ENCODE measurements at places on chromosomes 4 and X. TPM values are rescaled to one million over a fixed set of nuclear protein-coding genes. Genes with fewer than 3 reads are reported as not detected.

DNA sequence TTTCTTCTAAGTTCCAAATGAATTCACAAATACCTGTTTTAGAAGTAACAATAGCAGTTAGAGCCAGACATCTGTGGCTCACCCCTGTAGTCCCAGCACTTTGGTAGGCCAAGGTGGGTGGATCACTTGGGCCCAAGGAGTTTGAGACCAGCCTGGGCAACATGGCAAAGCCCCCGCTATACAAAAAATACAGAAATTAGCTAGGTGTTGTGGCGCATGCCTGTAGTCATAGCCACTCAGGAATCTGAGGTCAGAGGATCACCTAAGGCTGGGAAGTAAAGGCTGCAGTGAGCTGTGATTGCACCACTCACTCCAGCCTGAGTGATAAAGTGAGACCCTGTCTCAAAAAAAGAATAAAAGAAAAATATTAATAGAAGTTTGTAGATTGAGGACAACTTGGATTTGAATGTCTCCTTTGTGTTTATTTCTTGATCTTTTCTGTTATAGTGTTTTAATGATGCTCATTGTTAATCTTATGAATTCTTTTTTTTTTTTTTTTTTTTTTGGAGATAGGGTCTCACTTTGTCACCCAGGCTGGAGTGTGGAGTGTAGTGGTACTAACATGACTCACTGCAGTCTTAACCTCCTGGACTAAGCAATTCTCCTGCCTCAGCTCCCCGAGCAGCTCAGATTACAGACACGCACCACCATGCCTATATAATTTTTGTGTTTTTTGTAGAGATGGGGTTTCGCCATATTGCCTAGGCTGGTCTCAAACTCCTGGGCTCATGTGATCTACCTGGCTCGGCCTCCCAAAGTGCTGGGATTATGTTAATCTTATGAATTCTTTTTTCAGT is 30.7 kb upstream of the RAPGEF2 start:
- no peaks in the 10 kb centered on the region for H3K27me3 ChIP-seq
- H3K4me1 ChIP-seq, result no peaks in the 10 kb centered on the region

- no peak overlapping the region for H3K27ac ChIP-seq
- H3K4me1 ChIP-seq, result no peaks in the 10 kb centered on the region
- H3K27me3 ChIP-seq, result no peaks in the 10 kb centered on the region
- H3K36me3 ChIP-seq, result no peaks in the 10 kb centered on the region
Measured at GRCh38 chrX:117538178-117539089, 578.2 kb downstream of the KLHL13 start.

DNA sequence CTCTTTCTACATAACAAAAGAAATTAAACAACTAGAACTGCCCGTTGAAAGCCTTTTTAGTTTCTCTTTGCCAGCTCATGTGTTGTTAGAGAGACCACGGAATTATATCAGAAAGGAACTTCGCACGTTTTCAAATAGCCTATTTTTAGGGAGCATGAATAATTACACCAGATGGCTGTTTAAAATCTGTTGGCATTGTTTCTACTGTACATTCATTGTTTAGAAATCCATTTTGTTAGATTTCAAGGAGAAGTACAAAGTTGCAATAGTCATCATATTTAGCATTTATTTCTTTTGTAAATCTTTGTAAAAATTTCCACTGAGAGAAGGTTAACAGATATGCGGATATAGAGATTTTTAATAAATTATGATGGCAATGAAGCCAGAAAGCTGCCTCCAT is 403.0 kb upstream of the HS3ST1 start:
- H3K27me3 ChIP-seq, result no peaks in the 10 kb centered on the region
- no peak overlapping the region for H3K4me3 ChIP-seq
- H3K36me3 ChIP-seq, result no peaks in the 10 kb centered on the region
- no peak for DNase-seq
- H3K4me1 ChIP-seq, result no peaks in the 10 kb centered on the region

DNA sequence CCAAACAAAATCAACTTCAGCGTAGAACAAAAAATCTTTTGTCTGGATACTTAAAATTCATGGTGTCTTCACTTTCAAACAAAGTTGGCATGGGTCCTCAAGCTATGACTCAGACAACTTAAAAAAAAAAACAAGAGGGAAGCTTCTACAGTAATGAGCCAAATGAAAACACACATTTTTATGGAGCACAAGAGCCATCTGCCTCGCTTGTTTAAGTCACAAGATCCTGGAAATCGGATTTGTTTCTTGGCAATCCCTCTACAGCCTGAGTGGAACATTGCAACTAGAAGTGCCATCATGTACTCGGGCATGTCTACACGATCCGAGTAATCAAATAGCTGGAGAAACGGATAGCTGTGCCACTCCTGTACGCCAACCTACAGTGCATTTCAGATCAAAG is 22.6 kb downstream of the LAMP2 start:
- H3K36me3 ChIP-seq, result peaks cover 3% of the 10 kb centered on the region
- no peaks in the 10 kb centered on the region for H3K27me3 ChIP-seq
- peak; percentile 30 for DNase-seq
- no peak overlapping the region for H3K27ac ChIP-seq
- peaks cover 3% of the 10 kb centered on the region for H3K4me1 ChIP-seq

GRCh38 chr4:82754513-82755165 is 44.0 kb downstream of the SCD5 start:
- peaks cover 50% of the 10 kb centered on the region for H3K4me1 ChIP-seq
- H3K4me3 ChIP-seq, result no peak overlapping the region
- no peak overlapping the region for H3K27ac ChIP-seq
- H3K27me3 ChIP-seq, result no peaks in the 10 kb centered on the region
- H3K36me3 ChIP-seq, result no peaks in the 10 kb centered on the region

GRCh38 chr4:80006935-80007744 is 65.9 kb downstream of the ANTXR2 start:
- H3K27ac ChIP-seq, result no peak overlapping the region
- no peaks in the 10 kb centered on the region for H3K27me3 ChIP-seq
- DNase-seq, result no peak
- H3K4me1 ChIP-seq, result peaks cover 35% of the 10 kb centered on the region

- H3K36me3 ChIP-seq, result no peaks in the 10 kb centered on the region
- H3K27me3 ChIP-seq, result peaks cover 61% of the 10 kb centered on the region
- H3K27ac ChIP-seq, result no peak overlapping the region
- peak; percentile 16 for DNase-seq
- no peaks in the 10 kb centered on the region for H3K4me1 ChIP-seq
Measured at GRCh38 chrX:153878969-153879653, 6.9 kb downstream of the L1CAM start.

DNA sequence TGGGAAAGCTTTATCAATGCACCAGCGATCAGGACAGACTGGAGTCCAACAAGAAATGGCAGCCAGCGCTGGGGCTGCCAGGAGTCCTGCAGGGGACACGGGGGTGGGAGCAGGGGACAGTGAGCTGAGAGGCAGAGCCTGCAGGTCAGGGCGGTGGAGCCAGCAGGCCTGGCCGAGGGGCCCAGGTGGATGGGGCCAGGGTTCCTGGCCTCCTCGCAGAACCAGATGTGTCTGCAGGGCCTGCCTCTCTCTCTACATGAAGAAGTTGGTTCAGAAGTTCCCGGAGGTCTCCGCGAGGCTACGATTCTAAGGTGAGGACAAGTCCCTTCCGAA is 63.6 kb downstream of the CPZ start:
- no peaks in the 10 kb centered on the region for H3K4me1 ChIP-seq
- H3K4me3 ChIP-seq, result no peak overlapping the region

DNA sequence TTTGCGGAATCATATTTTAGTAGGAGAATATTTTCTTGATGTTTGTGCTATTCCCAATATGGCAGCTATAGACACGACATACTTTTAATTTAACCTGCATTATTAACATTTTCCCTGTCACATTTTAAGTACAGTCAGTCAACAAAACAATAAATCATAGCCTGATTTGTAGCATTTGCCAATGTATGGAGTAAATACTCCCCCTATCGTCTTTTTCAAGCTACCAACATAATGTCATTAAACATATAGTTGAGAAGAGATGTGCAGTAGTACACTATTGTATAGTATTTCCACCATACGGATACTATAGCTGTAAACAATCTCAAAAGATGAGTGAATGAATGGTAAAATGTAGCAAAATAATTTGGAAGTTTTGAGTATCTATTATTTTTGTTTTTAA is 303.7 kb upstream of the MAGEB2 start:
- no peak overlapping the region for H3K4me3 ChIP-seq
- H3K4me1 ChIP-seq, result no peaks in the 10 kb centered on the region
- H3K27ac ChIP-seq, result no peak overlapping the region
- DNase-seq, result no peak

- peak; percentile 22 for DNase-seq
- H3K4me1 ChIP-seq, result peaks cover 3% of the 10 kb centered on the region
- no peaks in the 10 kb centered on the region for H3K36me3 ChIP-seq
- peaks cover 10% of the 10 kb centered on the region for H3K27me3 ChIP-seq
- H3K4me3 ChIP-seq, result no peak overlapping the region
Measured at GRCh38 chrX:72079607-72080006, 52.1 kb downstream of the RTL5 start.

DNA sequence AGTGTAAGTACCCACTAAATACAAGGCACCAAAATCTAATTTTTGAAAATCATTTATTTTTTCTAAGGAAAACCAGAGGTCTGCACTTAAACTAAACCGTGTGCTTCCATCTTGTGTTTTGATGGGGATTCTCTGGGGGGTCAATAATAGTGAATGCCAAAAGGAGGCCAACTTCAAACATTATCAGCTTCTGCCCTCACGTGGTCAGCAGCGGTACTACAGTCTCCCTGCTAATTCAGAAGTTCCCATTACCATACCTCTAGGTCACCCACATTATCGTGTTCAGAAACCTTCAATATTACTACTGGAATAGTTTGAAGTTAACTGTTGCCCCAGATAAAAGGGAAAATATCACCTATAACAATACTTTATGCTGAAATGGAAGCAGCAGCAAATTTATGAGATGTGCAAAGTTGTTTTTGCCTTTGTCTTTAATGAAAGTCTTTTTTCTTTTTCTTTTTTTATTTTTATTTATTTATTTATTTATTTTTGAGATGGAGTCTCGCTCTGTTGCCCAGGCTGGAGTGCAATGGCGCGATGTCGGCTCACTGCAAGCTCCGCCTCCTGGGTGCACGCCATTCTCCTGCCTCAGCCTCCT is 17.3 kb downstream of the CTPS2 start:
- no peak overlapping the region for H3K27ac ChIP-seq
- H3K4me1 ChIP-seq, result no peaks in the 10 kb centered on the region
- H3K36me3 ChIP-seq, result no peaks in the 10 kb centered on the region
- peak; percentile 46 for DNase-seq

DNA sequence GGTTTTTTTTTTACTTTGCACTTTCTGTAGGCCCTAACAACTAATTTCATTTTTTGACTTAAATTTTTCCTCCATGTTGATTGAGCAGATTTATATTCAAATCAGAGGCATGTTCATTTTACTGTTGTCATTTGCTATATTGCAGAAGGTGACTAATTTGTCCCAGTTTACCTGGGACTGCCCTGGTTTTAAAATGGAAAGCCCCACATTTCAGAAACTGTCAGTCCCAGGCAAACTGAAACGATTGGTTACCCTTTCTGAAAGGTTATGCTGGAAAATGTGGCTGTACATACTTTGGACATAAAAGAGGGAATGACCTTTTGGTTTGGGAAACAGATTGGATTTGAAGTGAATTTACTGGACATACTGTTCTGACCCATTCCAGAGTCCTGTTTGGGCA is 160.0 kb downstream of the SPCS3 start:
- no peaks in the 10 kb centered on the region for H3K36me3 ChIP-seq
- H3K4me3 ChIP-seq, result no peak overlapping the region
- no peaks in the 10 kb centered on the region for H3K27me3 ChIP-seq

DNA sequence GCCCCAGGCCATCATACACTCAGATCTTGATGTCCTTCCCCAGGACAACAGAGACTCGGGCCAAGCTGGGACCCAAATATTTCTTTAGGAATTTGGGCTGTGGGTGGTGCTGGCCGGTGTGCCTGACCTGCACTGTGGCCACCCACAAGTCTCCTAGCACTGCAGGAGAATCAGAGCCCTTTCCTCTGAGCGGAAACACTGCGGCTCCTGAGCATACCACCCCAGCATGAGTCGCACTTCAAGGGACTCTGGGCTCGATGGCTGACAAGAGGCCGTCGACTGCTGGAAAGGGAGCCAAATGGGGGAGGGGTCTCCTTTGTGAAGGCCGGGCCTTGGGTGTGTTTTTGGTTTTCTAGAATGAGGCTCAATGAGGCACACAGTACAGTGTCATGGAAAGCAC is 13.0 kb upstream of the IRAK1 start:
- H3K27me3 ChIP-seq, result peaks cover 10% of the 10 kb centered on the region
- DNase-seq, result no peak
- peaks cover 25% of the 10 kb centered on the region for H3K36me3 ChIP-seq
- H3K4me3 ChIP-seq, result no peak overlapping the region
- H3K4me1 ChIP-seq, result peaks cover 11% of the 10 kb centered on the region
- no peak overlapping the region for H3K27ac ChIP-seq

DNA sequence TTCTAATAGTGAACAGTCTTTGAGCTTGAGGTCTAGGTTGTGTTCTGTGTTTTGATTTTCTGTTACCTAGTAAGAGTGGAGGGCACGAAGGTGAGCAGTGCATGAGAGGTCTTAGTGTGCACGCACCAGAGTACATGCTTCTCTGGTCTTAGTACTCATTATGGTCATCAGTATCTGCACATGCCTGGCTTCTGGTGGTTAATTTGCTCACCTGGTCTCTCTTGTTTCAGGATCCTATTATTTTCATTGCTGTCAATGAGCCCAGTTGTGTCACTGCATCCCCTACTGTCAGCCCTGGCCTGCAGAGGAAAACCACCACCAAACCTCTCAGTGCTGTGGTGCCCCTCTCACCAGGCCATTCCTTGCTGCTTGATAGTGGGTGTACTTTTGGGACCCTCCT is 54.8 kb downstream of the NSUN7 start:
- H3K4me3 ChIP-seq, result no peak overlapping the region
- no peaks in the 10 kb centered on the region for H3K4me1 ChIP-seq
- H3K27me3 ChIP-seq, result no peaks in the 10 kb centered on the region
- DNase-seq, result no peak

GRCh38 chr4:182093431-182093831 is 149.8 kb upstream of the TENM3 start:
- no peaks in the 10 kb centered on the region for H3K27me3 ChIP-seq
- H3K4me1 ChIP-seq, result no peaks in the 10 kb centered on the region
- DNase-seq, result no peak
- H3K36me3 ChIP-seq, result no peaks in the 10 kb centered on the region

GRCh38 chrX:117996918-117997480 is 119.6 kb downstream of the KLHL13 start:
- H3K4me3 ChIP-seq, result no peak overlapping the region
- DNase-seq, result no peak
- H3K36me3 ChIP-seq, result no peaks in the 10 kb centered on the region
- H3K4me1 ChIP-seq, result no peaks in the 10 kb centered on the region
- no peak overlapping the region for H3K27ac ChIP-seq

The FGG gene
- total RNA-seq, result 7.3 TPM

The ARMCX6 gene
- total RNA-seq, result 164 TPM

The FAM53A gene
- 1.7 TPM for total RNA-seq

The AMOT gene
- total RNA-seq, result 4.2 TPM

The DTHD1 gene
- total RNA-seq, result not detected

The LDOC1 gene
- total RNA-seq, result 47.6 TPM

The PKD2 gene
- total RNA-seq, result 39.8 TPM

The PPEF1 gene
- 0.72 TPM for total RNA-seq
